Stimulated activated CD4-positive, alpha-beta T cell treated with anti-CD3 and anti-CD28 coated beads, Interleukin-12 subunit alpha, Interleukin-12 subunit beta, amount 100 ng/mL, for 4 hours (primary cell): ENCODE measurements at places on chromosomes 2 and 18.
A peak's percentile ranks its signal among the peaks of the same experiment; 100 is the strongest.

DNA sequence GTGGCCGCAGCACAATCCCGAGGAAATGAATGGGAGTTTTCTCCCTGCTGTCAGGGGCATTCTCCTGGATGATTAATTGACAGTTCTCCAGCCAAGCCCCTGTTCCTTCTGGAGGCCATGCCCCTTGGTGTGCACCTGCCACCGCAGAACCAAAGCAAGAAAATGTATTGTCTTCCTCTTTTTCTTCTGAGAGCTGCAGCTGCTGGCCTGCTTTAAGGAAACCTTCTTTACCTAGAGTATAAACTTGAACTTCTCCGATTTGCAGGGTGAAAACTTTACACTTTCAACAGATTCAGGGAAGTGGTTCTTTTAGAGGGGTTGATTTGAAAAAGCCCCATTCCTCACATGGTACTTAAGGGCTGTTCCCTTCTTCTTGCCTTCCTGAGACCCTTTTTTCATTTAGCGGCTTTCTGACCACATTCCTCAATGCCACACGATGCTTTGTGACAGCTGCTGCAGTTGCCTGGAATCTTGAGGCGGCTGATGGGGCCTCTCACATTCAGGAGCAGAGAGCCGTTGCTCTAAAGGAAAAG lies 402.8 kb downstream of the TXNL1 start:
- no peak for DNase-seq

GRCh38 chr2:105609746-105610402 lies 134.8 kb upstream of the NCK2 start:
- no peak for DNase-seq

- DNase-seq: no peak
Observed at GRCh38 chr2:201754717-201755415, 25.9 kb downstream of the ALS2 start.

DNA sequence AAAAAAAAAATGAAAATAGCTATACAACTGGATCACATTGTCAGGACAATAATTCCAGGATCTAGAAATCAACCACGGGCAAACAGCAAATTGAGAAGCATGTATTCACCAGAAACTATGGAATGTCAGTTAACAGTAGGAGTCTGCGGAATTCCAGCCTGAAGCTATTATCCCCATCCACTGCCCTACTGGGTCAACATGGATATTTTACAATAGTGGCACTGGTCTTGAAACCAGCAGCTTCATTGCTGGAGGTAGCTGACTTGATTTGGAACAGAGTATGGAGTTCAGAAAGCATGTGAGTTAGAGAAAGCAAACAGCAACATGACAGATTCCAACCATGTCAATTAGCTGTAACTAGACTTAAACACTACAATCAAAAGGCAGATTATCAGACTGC lies 55.7 kb upstream of the PDE1A start:
- no peak for DNase-seq

DNA sequence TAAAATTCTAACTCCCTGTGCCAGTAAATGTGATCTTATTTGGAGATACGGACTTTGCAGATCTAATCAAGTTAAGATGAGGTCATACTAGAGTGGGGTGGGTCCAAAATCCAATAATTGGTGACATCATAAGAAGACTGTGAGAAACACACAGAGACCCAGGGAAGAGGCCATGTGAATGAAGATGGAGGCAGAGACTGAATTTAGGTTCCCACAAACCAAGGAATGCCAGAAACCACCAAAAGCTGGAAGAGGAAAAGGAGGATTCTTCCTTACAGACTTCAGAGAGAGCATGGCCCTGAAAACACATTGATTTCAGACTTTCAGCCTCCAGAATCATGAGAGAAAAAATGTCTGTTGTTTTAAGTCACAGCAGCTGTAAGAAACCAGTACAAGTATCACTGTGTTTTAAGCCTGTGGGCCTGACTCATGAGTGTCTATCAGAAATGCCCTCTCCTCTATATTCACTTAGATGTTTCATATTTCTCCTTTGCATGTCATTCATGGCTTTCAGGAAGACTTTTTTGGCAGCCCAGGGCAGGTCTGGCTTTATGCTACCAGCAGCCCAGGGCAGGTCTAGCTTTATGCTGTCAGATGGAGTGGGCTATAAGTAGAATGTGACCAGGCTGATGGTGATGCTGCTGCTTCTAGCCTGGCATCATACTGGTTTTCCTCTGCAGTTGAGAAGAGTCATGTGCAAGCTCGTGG lies 100.0 kb downstream of the SPOPL start:
- no peak for DNase-seq

DNA sequence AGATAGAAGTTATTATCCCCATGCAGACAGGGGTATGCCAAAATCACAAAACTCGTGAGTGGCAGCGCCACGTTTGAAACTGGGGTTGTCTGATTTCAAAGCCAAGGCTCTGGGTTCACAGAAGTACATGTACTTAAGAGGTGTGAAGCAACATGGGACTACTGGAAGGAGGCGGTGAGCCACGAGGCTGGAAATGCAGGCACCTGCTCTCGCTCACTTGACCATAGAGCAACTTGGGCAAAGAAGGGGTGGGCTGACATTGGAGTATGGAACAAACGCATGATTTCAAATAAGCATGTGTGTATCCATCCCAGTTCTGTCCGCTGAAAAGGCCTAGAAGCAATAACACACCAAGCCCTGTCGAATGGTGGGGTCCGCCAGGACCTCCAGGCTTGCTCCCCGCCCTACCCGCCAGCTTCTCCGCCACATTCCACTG lies 593 bp upstream of the ACTR2 start:
- no peak for DNase-seq

- DNase-seq: no peak
Observed at GRCh38 chr2:217647226-217647625, 355.6 kb downstream of the TNS1 start.

DNA sequence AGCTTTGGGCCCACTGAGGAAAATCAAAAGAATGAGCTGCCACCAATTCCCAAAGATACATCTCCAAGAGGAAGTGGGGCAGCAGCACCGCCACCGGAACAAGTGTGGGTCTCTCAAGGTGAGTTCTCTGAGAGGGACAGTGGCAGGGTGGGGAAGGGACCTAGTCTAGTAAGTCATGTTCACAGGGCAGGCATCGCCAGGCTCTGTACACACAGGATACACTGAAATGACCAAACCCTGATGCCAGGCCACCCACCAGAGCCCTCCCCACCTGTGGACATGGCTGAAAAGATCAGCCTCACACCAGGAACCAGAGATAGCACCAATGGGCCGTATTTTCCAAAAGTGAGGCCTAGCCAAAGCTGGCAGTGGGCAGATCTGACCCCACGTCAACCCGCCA lies 108.2 kb upstream of the SMAD2 start:
- no peak for DNase-seq

DNA sequence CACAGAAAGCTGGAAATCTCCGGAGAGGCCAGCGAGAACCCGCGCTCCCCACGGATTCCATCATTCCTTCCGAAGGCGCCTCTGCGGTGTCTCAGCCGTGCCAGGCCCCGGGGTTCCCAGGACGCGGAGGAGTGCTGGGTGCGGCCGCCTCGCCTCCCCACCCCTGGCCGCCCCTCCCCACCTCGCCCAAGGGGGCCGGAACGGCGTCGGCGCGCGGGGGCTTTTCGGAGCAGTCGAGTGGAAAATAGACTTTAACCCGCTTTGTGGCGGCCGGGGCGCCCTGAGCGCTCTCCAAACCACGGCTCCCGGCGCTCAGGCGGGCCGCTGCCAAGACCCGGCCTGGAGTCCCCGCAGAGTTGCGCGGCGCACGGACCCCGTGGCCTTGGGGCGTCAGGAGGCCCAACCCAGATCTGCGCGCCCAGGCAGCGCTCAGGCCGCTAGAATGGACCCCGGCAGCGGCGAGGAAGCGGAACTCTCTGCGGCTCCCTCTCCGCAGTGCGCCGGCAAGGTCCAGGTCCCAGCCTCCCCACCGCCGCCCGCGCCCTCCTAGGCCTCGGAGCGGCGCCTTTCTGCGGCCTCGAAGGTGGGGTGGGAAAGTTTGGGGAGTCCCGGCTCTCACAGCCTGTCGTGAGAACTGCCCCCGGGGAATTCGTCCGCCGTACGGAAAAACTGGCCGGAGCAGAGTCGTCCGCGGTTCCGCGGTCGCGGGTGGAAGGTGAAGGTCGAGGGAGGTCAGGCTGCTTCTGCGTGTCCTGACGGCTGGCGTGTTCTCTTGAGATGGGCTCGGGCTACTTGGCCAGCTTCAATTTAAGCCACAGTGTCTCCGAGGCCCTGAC lies 1.2 kb upstream of the EMX1 start:
- peak; percentile 45 for DNase-seq

GRCh38 chr2:196356332-196356731 lies 185.0 kb upstream of the STK17B start:
- no peak for DNase-seq

- no peak for DNase-seq
Observed at GRCh38 chr2:2484301-2484700, 153.2 kb upstream of the MYT1L start.

DNA sequence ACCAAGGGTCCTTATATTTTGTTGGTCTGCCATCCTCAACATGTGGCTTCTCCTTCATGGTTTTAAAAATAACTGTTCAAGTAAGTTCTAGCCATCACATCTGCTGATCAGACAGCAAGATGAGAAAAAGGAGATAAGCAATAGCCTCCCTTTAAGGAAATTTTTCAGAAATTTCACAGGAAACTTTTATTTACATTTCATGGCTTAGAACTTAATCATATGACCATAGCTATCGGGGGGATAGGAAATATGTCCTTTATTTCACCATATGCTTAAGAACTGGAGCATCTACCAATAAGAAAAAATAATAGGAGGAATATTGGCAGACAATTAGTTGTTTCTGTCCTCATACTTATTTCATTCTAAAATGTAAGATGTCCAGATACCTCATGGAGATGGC lies 16.2 kb downstream of the ATF2 start:
- DNase-seq: no peak

GRCh38 chr18:58714821-58715220 lies 43.6 kb downstream of the MALT1 start:
- DNase-seq: no peak

DNA sequence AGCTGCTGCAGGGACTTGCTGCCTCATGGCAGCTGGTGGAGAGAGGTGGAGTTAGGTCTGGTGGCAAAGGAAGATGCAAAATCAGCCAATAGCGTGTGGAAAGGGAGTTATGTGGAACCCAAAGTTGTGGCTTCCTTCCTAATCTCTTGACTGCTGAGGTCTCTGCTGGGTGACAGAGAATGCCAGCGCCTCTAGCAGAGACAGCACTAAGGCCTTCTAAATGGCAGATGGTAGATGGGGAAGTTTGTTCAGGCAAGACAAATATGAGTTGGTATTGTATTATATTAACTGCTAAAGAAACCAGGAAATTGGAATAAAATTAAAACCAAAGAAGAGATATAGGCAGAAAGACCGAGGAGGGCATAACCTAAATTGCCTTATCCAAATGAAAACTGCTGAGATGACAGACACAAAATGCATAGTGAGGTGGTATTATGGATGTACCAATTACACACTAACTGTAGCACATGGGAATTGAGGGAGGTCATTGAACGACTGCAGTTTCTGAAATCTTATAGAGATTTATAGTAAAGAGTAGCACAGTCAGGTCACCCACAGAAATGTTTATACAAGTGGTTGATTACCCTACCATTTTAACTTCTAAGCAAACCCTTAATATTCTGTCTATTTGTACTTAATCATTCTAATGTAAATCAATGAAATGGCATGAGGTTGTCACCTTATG lies 246.6 kb upstream of the SESTD1 start:
- DNase-seq: no peak

DNA sequence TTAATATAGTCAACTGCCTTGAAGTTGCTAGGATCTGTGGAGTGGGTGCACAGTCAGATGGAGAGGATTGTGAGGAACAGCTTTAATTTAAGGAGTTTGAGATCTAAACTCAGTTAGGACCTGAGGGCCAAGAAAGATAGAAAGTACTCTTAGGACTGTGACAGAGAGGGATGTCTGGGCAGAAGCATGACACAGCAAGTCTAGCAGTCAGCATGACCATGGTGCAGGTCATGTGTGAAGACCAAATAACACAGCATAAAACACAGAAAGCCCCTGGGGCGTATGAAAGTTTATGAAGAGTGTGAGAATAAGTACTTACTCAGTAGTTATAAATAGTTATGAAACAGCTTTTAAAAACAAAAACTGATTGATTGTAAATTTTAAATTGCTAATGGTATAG lies 107.2 kb downstream of the GALNT1 start:
- DNase-seq: no peak

- peak; percentile 3 for DNase-seq
Observed at GRCh38 chr18:75854174-75854573, 426.7 kb upstream of the SMIM21 start.

DNA sequence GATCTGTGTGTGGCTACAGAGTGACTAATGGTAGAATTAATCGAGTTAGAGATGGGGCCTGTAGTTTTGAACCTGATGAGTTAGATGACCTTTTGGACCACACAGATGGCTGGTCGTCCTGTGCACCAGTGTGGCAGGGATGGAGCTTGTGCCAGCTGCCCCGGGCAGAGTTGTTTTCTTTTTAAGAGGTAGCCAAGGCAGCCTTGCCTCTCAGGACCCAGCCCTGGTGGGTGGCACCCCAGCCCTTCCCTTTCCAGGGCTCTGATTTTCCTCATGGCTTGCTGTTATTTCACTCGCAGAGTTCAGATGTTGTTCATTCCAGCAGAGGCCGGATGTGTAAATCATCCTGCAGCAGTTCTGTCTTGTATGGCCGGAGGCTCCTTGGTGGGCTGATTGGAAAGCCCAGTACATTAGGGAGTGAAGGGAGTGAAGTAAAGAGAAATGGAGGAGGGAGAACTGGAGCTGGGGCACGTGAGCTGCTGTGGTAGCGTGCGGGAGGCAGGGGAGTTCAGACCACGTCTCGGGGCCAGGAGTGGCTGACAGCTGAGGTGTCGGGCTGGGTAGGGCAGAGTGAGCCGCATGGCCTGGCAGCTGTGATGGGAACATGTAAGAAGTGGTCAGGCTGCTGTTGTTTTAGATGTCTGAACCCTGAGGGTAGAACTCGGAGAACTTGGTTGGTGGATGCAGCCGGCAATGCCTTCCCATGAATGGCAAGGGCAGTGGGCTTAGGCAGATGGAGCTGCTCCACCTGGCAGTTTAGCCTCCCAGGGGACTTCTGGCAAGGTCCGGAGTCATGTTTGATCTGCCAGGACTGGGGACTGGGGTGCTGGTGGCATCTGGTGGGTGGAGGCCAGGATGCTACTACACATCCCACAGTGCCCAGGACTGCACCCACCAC lies 28.8 kb downstream of the ASAP2 start:
- no peak for DNase-seq

DNA sequence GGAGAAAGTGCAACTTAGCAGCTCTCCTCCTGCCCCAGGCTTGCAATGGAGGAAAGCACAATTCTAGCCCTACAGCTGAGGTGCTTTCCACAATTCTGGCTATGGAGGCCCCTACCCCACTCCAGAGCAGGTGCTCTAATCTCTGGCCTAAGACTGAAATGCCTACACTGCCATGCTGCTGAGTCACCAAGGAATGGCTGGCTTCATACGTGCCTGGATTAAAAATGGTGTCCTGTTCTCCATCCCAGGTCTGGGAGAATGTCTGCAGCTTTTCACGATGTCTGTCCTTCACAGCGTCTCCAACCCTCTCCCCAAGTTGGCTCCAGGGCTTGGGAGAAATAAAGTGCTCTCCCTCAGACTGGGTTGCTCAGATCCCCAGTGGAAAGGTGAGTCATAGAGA lies 48.5 kb downstream of the MBOAT2 start:
- no peak for DNase-seq
